Activated naive CD4-positive, alpha-beta T cell treated with anti-CD3 and anti-CD28 coated beads, Interleukin-2, amount 50 U/mL, for 72 hours (primary cell): ENCODE measurements at places on chromosomes 5 and 9.

GRCh38 chr5:131996210-131997025 is 15.0 kb downstream of the ACSL6 start:
- no peak for DNase-seq

DNA sequence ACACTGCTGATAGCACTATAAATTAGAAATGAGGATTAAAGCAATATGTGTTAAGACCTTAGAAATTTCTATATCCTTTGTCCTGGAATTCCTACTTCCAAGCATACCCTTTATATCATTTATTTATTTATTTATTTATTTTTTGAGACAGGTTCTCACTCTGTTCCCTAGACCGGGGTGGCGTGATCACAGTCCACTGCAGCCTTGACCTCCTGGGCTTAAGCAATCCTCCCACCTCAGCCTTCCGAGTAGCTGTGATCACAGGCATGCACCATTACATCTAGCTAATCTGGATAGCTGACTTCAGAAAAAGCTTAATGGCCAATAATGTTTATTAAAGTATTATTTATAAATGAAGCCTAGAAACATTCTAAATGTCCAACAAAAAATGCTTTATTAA is 27.3 kb downstream of the ACO1 start:
- DNase-seq, result no peak

- no peak for DNase-seq
Observed at GRCh38 chr5:50684721-50685120, 18.3 kb downstream of the PARP8 start.

GRCh38 chr5:96006291-96006690 is 44.6 kb upstream of the ELL2 start:
- no peak for DNase-seq

- DNase-seq, result peak; percentile 90
Observed at GRCh38 chr9:34500623-34501267, 22.0 kb downstream of the ENHO start.

DNA sequence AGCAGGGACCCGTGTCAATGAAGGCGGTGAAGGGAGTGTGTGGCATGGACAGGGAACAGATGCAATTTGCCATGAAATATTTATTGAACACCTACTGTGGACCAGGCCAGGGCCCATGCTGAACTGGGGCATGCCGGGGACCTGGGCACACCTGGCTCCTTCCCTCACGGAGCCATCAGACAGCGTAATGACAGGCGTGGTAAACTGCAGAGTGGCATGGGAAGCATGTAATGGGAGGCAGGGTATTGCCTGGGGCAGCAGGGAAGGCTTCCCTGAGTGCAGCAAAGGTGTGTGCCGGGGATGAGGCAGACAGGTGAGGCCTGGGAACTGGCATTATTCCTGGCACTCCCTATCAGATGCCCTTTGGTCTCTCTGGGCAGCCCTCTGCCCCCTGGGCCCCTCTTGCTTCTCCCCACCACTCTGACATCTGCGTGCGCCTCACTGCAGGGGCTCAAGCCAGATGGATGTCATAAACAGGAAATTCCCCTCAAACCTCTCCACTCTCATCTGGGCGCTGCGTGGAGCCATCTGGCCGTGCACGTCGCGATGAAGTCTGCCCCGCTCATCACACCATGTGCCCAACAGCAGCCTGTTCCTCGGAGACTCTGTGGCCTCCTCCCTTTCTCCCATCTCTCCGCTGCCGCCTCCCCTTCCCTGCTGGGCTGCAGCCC is 67.6 kb downstream of the HMCN2 start:
- no peak for DNase-seq

DNA sequence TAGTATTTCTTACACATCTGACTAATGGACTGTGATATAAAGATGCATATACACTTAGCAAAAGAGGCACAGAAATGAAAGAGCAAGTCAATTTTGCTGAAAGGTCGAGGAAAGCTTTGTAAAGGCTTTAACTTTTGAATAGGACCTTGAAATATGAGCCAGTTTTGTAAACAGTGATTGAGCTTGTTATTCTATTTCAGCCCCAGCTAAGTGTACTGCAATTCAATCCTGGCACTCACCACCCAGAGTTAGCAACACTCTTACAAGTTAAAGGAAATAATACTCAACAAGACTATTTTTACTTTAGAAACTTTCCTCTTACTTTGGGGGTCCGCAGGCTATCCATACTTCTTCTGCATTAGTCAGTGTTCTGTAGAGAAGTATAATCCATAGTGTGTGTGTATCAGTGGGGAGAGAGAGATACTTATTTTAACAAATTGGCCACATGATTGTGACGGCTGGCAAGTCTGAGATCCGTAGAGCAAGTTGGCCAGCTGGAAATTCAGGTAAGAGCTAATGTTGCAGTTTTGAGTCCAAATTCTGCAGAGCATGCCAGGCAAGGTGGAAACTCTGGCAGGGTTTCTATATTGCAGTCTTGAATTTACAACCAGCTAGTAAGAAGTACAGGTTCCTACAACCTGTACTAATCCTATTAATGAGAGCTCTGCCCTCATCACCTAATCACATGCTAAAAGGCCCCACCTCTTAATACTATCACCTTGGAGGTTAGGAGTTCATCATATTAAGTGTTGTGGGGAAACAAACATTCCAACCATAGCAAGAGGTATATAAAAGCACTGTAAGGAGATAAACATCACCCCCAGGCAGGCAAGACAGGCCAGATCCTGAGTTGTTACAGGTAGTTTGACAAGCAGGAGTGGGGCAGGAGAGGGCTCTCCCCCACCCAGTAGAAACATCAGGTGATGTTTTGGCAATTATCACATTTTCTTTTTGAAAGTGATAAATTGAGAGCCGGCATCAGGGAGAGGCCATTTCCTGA is 33.6 kb downstream of the IL7R start:
- DNase-seq, result no peak
